Stimulated activated CD8-positive, alpha-beta memory T cell treated with anti-CD3 and anti-CD28 coated beads, Interleukin-2, amount 100 ng/mL, for 1 hour (primary cell): ENCODE measurements at places on chromosomes 1 and 21.

GRCh38 chr21:17903029-17903806 lies 84.1 kb upstream of the C21orf91 start:
- DNase-seq, result no peak

DNA sequence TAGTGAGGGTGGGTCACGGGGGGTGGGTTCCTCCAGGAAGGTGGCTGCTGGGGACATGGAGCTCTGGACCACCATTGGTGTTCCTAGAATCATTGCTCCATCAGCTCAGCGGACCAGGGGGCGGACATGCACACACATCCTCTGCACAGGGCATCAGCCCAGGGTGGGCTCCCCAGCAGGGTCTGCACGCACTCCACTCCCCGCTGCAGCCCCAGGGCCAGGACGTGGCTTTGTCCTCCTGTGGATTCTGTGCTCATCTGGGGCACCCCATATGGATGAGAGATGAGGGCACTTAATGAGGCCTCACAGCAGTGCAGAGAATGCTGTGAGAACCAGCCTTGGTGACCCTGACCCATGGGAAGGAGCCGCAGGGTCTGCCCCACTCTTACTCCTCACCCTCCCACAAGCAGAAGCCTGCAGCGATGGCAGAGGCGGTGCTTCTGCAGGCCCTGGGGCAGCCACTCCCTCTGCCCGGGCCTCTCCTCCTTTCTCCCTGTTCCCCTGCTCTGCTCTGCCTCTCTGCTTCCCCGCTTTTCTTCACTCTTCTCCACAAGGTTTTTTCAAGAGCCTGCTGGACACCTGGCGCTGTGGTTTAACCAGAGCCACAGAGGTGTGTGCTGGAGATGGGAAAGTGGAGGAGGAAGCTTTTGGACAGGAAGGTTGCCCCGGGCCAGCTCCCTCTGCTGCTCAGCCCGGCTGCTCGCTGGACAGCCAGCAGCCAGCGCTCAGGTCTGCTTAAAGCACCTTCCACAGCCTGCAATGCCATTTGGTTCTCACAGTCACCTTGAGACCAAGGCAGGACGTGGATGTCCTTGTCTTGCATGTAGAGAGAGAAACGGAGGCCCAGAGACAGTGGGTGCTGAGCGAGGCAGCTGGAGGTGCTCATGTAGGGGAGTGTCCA lies 26.3 kb upstream of the PCBP3 start:
- no peak for DNase-seq

GRCh38 chr1:155466996-155467395 lies 95.6 kb downstream of the ASH1L start:
- DNase-seq, result no peak

DNA sequence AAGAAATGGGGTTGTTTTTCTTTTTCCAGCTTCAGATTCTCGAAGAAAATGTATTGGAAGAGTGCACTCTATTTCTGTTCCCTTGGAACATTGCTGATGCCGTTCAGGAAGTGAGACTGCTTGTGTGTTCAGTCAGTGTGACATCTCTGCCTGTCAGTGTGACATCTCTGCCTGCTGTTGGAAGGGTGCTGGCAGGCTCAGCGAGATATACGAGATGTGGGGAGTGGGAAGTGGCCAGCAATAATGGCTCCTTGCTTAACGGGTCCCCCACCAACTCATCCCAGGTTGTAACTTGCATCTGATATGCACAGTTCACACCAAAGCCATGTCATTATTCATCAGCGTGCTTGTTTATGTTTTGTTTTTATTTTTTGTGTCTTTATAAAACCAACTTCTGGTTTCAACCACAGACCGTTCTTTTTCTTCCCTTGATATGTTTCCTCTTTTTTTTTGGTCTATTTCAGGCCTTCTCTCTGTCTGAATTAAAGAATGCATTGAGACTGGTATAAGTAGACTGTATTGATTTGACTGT lies 145.4 kb downstream of the GALNT2 start:
- no peak for DNase-seq

GRCh38 chr1:67874501-67875111 lies 41.3 kb upstream of the GNG12 start:
- DNase-seq, result no peak

DNA sequence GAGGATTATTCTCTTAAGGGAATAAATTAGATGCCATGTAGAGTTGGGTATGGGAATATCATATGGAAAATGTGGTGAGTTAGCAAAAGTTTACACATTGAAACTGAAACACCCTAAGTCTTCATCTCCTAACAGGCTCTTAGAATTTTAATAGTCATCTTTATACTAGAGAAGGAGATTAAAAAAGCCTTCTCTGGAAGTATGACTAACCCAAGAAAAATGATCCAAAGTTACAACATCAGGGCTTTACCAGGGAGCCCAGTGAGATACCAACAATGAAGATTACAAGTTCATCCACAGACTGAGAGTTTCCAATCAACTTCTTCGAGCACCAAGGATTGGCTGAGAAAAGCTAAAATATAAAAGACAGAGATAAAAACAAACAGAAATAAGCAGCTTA lies 70.0 kb upstream of the KIAA0040 start:
- DNase-seq, result no peak

- no peak for DNase-seq
These were observed 57.2 kb upstream of the C1orf185 start for GRCh38 chr1:51044834-51045233.

DNA sequence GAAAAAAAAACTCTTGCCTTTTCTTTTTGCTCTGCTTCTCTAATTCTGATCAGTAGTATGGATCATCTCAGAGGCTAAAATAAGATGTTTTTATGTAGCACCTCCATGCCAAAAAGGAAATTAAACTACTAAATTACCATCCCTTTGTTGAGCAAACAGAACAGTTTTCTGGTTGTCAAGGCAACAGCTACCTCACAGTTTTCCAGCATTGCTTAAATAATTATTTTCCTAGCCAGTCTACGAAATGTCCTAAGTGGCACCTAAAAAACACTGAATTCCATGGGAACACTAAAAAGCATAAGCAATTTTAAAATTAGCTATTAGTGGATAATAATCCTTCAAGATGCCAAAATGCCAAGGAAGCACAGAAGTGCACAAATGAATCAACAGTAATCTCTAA lies 61.7 kb downstream of the ARID4B start:
- no peak for DNase-seq

DNA sequence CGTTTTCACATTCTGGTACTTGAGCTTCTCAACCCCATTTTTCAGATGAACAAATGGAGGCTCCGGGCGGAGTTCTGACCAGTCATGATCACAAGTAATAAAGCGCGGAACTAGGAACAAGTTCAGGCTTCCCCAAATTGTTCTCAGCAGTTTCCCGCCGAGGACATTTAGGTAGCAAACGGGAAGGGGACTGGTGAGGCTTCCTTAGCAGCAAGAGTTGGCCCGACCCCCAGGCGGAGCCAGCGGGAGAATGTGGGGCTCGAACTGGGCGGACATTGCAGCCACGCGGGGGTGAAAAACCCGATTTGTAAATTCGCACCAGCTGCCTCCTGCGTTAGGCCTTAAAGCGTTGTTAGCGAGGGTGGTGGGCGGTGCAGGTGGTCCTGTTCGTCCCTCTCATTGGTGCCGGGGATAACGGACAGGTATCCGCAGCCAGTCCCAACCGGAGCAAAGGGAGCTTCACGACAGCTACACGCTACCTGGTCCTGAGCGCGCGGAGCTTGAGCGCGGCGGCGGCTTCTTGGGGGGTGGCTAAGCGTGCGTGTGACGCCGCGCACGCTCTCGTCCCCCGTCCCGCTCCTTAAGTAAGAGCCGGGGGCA lies 15.3 kb downstream of the SEMA6C start:
- peak; percentile 49 for DNase-seq

GRCh38 chr21:28617300-28617699 lies 375.4 kb downstream of the LTN1 start:
- DNase-seq, result no peak
